LHCN-M2 (cell line): ENCODE measurements at places on chromosomes 4 and X.

DNA sequence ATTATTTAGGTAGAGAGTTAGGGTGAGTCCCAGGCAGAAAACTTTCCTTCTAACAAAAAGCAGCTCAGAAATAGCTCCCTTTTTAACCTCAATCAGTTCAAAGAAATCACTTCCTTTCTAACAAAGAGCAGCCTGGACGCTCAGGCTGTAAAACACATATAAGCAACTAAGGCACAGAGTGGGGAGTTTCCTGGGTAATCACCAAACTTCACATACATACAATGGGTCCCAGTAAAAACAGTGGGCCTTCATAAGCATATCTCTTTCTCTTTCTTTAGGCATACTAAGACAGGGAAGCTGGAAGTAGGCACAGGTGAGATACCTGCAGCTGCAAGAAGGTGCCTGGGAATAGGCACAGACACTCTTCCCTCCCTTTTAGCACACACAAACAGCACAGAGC is 4.9 kb upstream of the NAF1 start:
- DNase-seq, result no peak

GRCh38 chr4:29309050-29309449 is 1411.1 kb upstream of the PCDH7 start:
- peak; percentile 74 for DNase-seq

DNA sequence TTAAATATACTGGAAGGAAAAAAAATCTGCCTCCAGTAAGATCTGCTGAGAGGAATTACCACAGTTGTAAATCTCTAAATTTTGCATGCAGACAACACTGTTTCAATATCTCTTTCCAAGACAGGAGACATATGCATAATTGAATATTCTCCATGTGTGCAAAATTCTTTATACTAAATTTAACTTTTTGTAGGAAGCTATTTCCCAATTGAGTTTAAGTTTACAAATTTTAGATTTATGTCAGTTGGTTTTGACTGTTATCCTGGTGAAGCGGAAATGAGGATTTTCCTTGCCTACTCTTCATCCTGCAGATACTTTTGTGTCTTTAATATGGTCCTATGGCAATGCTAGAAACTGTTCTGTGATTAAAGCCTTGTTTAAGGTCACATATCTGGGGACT is 1352.9 kb downstream of the FSTL5 start:
- DNase-seq, result no peak

- no peak for DNase-seq
Measured at GRCh38 chr4:879729-880077, 52.4 kb downstream of the GAK start.

- DNase-seq, result no peak
Measured at GRCh38 chr4:55534306-55534705, 12.4 kb downstream of the CLOCK start.

GRCh38 chr4:143046454-143046853 is 138.3 kb upstream of the USP38 start:
- no peak for DNase-seq
